WERI-Rb-1 (cell line): ENCODE measurements at places on chromosomes 5 and 9.

DNA sequence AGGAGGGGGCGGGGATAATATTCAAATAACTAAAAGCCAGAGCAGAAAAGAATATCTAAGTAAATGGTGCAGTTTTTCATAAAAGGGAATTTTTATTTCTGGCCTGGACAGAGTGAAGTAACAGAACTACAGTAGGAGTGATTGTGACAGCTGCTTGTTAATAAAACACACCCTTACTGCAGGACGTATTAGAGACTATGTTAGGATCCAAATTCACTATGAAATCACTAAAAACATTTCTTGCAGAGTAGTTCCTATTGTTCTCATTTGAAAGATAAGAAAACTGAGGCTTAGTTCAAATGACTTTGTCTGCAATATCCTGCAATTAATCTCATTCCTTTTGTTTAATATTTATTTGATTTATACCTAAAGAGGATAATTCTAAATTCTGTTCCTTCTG, 39.5 kb downstream of the FAM174A start:
- DNase-seq, result no peak

GRCh38 chr5:151699071-151699901, 12.6 kb upstream of the SPARC start:
- DNase-seq, result no peak

DNA sequence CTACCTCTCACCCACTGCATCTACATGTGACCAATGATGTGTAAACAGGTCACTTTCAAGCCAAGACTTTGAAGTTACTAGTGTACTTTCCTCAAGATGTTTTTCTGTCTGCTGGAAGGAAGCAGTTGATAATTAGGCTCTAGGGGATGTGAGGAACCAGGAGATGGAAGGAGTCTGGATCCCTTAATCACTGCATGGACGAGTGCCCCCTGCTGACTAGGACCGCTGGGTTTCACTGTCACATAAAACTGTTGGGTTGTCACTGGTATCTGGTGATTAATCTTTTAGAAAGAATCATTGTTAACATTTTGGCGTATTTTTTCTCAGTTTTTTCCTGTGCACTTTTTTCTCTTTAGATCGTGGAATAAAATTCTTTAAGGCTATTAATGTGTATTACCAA, 79.5 kb downstream of the SREK1 start:
- peak; percentile 26 for DNase-seq

DNA sequence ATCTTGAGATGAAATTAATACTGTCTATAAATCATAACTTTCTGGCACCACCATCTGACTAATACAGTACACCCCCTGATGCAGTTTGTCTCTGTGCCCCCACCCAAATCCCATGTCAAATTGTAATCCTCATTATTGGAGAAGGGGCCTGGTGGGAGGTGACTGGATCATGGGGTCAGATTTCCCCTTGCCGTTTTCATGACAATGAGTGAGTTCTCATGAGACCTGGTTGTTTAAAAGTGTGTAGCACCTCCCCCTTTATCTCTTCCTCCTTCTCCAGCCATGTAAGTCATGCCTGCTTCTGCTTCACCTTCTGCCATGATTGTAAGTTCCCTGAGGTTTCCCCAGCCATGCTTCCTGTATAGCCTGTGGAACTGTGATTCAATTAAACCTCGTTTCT, 78.7 kb upstream of the CDH6 start:
- DNase-seq, result no peak

GRCh38 chr9:4334410-4334813, 34.5 kb upstream of the GLIS3 start:
- no peak for DNase-seq

GRCh38 chr5:1847056-1847455, 35.7 kb downstream of the IRX4 start:
- no peak for DNase-seq

DNA sequence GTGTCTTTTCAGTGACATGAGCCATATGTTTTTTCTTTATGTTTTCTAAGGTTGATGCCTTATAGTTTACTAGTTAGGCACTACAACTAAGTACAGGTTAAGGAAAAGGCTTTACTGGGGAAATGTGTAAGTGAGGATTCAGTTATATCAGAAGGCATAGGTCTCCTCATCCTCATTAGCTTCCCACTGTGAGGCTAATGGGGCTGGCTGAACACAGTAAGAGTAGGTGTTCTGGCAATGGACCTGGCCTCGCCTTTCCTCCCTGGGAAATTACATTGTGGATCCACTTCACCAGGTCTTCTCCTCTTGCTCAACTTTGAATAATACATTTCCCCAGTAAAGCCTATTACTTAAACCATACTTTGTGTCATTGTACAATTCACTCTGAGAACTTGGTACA, 225.5 kb downstream of the PTPRD start:
- no peak for DNase-seq

GRCh38 chr9:127611603-127611898, 526 bp upstream of the STXBP1 start:
- DNase-seq, result no peak

DNA sequence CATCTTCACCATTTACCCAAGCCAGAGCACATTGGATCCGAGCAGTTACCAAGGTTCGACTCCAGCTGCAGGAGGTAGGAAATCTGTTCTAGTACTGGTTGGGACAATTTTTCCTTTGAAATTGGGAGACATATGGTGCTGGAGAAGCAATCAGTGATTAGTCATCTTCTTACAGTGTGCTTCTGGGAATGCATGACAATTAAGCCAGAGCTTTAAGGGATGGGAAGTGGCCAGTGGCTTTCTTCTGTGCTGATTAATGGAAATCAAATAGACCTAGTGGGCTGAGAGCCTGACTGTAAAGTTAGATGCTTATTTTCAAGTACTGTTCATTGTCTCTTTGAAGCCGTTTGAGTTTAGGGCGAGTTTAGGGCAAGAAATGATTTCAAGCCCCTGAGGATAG, 152.1 kb downstream of the UNC13B start:
- peak; percentile 11 for DNase-seq

DNA sequence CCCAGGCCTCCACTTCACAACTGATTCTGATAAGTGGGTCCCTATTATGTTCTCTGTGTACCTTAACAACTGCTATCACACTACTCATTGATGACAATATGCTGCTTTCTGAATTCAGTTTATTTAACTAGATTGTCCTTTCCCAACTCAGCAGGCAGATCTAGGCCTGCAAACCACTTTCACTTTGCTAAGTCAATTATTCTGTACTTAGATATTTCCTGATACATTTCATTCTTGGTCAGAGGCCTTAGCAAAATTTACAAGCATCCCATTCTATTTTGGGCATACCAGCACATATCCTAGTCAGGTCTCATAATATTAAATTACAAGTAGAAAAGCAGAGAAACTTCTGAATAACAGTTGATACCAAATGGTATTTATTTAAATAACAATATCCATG, 235.7 kb upstream of the HAPLN1 start:
- DNase-seq, result no peak

- DNase-seq, result no peak
Measured at GRCh38 chr5:97618721-97619120, 435.7 kb upstream of the RIOK2 start.

DNA sequence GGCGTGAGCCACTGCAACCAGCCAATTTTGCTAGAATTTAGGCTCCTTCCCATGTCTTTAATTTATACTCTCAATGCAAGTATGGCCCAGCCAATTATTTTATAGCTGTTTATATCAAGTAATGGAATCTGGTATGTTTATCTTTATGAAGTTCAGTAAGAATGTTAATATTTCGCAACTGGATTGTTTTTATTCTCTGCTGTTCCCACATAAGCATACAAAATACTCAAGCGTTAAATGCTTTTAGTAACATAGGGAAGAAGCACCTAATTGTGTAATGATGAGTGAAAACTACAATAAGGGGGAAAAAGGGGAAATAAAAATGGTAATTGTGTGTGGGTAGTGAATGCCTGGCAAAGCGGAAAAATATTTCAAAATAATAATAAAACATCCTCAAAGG, 21.3 kb downstream of the PWWP2A start:
- DNase-seq, result no peak

- peak; percentile 37 for DNase-seq
Measured at GRCh38 chr5:137220523-137220927, 278.6 kb downstream of the SPOCK1 start.

GRCh38 chr5:170141636-170142035, 35.9 kb downstream of the FOXI1 start:
- DNase-seq, result no peak

DNA sequence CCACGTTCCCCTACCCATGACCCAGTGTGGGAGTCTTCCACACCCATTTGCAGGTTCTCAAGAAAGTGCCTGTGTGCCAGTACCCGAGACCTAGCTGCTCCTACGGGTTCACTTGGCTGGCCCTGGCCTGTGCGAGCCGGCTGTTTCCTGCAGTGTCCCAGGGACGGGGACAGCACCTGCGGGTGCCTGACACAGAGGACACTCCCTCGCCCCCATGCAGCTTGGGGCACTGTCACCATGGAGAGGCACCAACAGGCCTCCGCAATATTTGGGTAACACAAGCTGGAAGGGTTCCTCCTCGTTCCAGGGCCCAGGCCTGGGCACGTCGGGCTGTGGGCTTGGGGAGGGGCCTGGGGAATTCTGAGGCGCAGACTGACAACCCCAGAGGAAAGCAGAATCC, 41.4 kb downstream of the DUSP1 start:
- no peak for DNase-seq

GRCh38 chr9:111904891-111905291, 8.3 kb downstream of the UGCG start:
- DNase-seq, result no peak

DNA sequence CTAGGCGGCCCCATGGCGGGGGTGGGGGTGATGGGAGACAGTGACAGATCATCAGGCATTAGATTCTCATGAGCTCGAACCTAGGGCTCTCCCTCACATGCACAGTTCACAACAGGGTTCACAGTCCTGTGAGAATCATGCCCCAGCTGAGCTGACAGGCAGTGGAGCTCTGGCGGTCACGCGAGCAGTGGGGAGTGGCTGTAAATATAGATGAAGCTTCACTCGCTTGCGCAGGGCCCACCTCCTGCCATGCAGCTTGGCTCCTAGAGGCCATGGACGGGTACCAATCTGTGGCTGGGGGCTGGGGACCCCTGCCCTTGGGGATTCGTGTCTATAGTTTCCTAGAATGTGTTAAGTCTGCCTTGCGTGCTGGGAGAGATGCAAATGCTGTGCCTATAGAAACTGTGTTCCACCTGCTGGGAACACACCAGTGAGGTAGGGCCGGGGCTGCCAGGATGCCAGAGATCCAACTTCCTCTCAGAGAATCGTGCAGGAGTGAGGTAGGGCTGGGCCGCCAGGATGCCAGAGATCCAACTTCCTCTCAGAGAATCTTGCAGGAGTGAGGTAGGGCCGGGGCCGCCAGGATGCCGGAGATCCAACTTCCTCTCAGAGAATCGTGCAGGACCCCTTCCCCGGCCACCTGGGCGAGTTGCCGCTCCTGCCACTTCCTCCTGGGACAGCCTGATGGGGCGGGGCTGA, 14.1 kb upstream of the EXOC3 start:
- DNase-seq, result no peak

DNA sequence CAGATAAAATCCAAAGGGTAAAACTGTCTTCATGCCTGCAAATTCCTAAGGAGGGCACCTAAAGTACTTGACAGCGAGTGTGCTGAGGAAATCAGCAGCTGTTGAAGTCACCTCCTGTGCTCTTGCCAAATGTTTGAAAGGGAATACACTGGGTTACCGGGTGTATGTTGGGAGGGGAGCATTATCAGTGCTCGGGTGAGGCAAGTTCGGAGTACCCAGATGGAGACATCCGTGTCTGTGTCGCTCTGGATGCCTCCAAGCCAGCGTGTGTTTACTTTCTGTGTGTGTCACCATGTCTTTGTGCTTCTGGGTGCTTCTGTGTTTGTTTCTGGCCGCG, 727 bp upstream of the ADRB2 start:
- no peak for DNase-seq

GRCh38 chr9:124502711-124503702, 4.2 kb downstream of the NR5A1 start:
- DNase-seq, result no peak

- no peak for DNase-seq
Measured at GRCh38 chr5:8188874-8189565, 320.1 kb downstream of the MTRR start.

DNA sequence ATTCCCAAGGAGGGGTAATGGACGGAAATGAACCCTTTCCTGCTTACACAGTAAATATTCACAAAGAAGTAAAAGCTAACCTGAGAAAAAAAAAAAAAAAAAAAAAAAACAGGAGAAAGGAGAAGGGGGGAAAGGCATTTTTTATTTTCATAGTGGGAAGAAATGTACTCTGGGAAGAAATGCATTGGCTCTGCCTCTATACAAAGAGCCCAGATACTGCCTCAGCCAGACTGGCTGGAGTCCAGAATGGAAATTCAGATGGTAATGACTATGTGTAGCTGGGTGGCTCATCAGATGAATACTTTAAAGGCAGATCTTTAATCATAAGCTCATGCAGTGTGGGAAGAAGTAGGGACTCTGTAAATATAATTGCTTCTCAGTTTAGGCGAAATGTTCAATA, 124.9 kb upstream of the ZNF608 start:
- DNase-seq, result no peak

DNA sequence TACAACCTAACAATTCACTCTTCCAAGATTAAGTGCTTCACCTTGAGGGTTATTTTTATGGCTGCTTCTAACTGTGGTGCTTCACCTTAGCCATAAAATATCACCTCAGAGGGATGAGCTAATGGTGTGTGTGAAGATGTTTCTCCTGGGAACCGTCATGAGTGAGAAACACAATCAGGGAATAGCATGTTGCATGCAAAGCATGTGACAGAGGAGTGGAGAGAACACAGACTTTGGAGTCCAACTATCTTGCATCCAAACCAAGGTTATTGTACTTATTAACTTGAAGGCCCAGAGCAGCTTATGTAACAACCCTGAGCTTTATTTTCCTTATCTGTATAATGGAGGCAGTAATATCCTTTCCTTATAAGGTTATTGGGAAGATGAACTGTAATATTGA, 1089.0 kb upstream of the DMAC1 start:
- DNase-seq, result no peak

- no peak for DNase-seq
Measured at GRCh38 chr5:172688349-172689217, 47.5 kb downstream of the NEURL1B start.

GRCh38 chr5:122169350-122170103, 40.2 kb downstream of the ZNF474 start:
- no peak for DNase-seq

DNA sequence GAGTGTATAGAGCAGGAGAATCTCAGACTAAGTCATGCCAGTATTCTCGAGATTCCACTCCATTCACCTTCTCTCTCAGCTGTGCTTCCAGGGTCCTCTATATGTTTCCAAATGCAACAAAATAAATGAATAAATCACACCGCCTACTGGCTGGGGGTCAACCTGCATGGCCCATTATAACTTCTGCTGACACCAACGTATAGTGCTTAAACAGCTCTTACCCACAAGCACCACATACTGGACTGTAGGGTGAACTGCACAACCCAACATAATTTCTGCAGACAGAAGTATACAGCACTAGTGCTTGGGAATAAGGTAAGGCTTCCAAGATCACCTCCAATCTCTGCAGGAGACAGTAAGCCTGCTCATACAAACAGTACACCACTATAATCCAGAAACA, 33.1 kb upstream of the HTR4 start:
- peak; percentile 41 for DNase-seq

DNA sequence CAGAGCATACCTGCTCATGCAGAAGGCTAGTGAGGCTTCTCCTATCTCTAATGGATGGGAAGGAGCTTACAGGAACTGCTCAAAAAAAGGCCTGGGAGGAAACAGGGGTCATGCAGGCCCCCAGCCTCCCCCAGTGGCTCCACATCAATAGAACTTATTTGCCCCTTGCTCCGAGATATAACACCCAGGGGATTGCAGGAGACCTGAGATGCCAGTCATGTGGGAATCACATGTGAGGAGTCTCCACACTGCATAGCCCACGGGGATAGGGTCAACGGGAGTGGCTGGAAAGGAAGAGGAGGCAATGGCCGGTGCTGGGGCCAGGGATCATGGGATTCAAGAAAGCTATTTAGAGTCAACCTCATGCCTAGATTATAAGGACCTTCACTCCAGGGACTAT, 76.2 kb downstream of the NRG2 start:
- no peak for DNase-seq
